ENCODE measurements at places on chromosomes 7 and 10.

- DNase-seq: no peak
Measured at GRCh38 chr10:38016354-38016753, 5.9 kb downstream of the ZNF33A start.

DNA sequence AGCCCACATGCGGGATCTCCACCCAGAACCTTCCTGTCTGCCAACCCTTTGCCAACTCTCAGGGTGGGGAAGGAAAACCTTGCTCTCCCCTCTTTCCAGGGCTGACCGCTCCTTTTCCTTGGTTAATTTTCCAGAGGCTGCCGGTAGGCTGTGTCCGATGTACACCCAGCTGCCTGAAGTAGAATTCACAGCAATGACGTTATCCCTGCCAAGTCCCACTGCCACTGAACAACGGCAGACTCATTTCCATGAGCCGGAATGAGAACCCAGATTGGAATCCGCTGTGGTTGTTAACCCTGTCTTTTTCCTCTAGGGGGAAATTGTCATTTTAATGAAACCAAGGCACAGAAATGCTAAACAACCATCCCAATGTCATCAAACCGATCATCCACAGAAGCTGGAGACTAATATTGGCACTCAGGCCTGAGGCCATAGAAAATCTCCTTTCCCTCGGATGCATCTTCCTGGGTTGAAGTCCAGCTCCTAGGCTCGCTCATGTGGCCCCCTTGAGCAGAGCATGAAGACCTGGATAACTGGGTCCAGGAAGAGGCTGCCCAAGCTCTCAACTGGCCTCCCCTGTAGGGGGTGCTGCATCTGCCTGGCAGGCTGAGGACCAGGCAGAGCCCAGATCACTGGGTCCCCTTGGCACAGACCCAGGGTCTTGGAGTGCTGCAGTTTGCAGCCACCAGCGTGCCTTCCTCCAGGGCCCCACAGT lies 30.4 kb downstream of the KLRG2 start:
- no peak for DNase-seq

GRCh38 chr10:80421707-80422536 lies 13.6 kb downstream of the PRXL2A start:
- DNase-seq: peak; percentile 64

DNA sequence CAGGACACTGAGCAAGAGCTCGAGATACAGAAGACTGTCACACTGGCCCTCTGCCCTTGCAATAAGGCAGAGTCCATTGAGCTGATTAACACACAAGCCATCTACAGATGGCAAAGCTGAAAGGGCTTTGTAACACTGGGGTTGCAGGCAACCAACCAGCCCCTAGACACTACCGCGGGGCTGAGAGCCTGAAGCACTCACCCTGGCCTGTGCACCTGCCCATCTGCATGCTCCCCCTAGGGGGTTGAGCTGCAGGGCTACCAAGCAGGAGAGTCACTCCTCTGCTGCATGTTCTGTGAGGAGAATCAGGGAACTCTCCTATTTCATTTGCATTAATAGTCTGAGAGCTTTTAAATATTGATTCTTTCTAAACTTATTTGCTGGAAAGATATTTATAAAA lies 128.1 kb upstream of the VIPR2 start:
- DNase-seq: no peak

GRCh38 chr10:14355750-14356149 lies 25.0 kb upstream of the FRMD4A start:
- DNase-seq: no peak

DNA sequence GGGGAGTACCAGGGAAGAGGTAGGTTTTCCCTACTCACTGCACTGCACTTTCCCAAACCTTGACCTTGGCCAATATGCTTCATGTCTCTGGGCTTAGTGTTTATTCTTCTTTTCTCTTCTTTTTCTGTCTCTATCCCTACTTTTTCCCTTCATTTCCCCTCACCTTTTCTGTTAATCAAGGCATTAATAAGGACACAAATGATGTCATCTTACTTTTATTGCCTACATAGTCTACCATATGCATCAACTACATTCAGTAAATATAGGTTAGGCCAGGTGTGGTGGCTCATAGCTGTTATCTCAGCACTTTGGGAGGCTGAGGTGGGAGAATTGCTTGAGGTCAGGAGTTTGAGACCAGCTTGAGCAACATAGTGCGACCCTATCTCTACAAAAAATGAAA lies 13.0 kb upstream of the ZNF503 start:
- no peak for DNase-seq

- no peak for DNase-seq
Measured at GRCh38 chr10:97812696-97813095, 36.9 kb upstream of the GOLGA7B start.

DNA sequence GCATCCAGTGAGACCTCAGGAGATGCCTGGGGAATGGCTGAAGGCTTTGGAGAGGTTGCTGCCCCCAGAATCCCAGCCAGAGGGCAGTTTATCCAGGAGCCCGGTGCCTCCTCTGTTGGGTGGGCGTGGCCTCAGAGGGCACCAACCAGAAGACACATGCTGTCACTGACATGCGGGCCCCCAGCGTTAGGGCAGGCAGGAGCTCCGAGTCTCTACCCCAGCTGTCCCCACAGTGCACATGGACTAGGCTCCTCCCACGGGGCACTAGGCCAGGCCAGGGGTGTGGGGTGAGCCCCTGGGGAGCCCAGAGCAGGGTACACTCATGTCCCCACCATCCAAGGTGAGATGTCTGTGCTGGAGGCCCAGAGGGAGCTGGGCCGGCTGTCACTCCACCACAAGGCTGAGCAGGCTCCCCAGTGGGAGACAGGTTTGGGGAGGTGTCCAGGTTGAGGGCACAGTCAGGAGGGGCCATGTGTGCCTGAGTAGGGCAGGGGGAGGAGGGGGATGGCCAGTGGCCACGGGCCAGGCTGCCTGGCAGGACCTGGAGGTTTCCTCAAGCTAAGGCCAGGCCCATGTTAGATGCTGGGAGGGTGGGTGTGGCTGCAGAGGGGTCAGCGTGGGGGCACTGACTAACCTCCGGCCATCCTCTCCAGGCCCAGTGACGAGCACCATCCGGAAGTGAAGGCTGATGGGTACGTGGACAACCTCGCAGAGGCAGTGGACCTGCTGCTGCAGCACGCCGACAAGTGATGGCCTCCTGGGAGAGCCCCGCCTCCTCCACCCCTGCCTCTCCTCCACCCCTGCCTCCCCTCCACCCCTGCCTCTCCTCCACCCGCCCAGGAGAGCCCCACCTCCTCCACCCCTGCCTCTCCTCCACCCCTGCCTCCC lies 131.3 kb downstream of the FAM53B start:
- no peak for DNase-seq

Measured in inflammatory macrophage treated with lipopolysaccharide for 4 hours (primary cell).